NCI-H526 (cell line): ENCODE measurements at places on chromosomes 3 and 15.

GRCh38 chr3:77380136-77380535, 340.2 kb downstream of the ROBO2 start:
- no peak for DNase-seq

DNA sequence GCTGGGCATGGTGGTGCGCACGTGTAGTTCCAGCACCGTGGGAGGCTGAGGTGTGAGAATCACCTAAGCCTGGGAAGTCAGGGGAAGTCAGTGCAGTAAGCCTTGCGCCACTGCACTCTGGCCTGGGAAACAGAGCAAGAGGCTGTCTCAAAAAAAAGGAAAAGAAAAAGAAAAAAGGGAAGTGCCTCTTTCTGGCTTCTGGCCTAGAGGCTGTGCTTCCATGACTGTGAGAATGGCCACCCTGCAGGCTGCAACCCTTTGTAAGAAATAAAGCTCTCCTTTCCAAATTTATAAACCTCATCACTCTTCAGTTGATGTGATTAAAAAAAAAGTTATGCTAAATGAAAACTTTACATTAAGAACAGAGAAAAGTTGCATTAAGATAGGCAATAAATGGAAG, 774.3 kb downstream of the TUSC7 start:
- DNase-seq: no peak

DNA sequence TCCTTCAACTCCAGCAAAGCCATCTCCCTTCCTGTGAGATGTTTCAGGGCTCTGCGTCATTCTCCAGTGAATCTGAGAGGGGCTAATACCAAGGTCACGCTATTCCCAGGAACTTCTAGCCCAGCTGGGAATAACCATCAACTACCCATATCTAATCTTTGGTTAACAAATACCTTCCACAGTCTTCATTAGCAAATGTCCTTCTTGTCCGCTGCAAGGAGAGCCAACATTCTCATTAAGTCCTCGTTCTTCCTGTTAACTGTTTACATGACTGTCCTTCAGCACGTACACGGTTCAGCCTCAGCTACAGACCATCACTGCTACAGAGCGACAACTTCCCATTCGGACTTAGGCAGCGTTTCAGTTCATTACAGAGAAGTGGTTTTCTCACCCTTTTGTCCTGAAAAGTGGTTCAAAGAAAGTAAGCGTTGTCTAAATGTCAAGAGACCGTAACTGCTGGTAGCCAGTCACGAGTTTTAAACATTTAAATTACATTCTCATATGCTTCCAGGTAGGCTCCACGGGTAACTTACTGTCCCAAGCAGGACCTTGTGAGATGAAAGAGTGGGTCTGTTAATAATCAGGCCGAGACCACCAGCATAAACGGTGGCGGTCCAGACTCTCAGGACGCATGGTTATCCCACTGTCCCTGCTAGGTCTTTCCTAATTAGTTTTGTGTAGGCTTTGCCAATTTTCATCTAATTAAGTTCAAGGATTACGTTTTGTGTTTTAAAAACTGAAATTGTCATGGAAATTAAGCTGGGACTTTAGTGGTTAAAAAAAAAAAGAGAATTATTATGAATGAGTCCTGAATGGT, 63.8 kb downstream of the CHSY1 start:
- no peak for DNase-seq

DNA sequence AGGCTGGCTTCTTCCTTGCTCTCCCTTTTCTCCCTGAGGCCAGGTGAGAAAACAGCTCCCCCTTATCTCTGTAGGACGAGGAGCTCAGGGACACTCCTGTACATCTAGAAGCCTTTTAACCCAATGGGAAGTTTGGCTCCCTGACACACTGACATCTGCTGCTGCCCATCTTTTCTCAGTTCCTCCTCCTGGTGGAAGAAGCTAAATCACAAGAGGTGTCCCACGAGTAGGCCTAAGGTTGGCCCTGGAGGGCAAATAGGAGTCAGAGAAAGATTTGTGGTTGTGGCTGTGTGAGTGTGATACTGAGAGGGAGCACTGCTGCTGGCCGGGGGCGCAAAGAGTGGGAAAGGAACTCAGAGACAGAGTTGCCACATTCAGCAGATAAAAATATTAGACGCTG, 49.5 kb downstream of the ARHGAP31 start:
- no peak for DNase-seq

GRCh38 chr15:77033417-77033728, 37.5 kb downstream of the TSPAN3 start:
- no peak for DNase-seq

- DNase-seq: no peak
Measured at GRCh38 chr15:47862402-47862801, 145.1 kb downstream of the SEMA6D start.

DNA sequence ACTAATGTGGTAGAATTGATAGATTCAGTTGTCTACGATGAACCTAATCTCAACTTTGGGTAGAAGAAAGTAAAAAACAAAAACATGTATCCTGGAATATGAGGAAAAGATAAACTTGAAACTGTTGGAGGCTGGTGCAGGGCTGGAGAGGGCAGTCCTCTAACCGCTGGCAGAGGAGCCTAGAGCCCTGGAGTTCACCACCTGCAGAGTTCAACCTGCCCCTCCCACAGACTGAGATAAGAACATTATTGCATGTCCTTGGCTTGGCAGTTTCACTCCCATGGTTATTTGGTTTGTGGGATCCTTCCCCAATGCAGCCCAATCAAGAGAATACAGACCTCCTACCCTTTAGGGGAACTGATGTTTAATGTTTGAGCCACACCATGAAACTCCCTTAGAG, 53.2 kb upstream of the GATM start:
- peak; percentile 5 for DNase-seq
